ENCODE measurements at places on chromosomes 13 and 19.

GRCh38 chr13:37481885-37482227 is 116.7 kb downstream of the POSTN start:
- DNase-seq = no peak

DNA sequence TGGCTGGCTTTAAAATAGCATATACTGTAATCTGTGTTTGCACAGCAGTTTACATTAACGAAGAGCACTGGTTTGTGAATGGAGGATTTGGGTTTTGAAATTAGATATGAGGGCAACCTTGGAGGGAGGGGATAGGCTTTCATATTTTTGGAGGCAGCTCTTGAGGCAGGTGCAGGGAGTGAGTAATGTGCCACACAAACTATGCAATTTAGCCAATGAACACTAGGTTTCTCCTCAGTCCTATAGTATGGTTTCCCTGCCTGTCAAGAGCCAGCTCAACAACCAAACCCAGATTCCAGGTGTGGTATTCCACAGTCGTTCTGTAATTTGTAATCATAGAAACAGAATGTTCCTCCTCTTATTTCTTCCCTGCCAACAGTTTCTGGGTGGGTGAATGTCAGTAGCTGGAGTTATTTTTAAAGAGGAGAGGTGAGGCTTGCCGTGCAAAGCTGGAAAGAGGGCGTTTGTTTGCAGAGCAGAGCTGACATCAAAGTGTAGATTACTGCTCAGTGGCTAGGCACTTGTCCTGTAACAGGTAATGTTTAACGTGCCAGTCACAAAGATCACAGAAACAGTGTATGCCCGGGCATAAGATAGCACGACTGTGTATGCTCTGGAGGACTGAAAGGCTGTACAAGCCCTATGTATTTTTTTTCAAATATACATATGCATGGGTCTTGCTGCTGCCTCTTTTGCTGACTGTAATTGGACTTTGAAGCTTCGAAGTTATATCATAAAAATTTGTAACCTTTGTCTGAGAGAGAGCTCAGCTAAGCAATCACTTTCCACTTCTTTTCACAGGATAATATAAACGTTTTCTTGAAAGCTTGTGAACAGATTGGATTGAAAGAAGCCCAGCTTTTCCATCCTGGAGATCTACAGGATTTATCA is 124.2 kb downstream of the LMO7 start:
- peak; percentile 50 for DNase-seq

DNA sequence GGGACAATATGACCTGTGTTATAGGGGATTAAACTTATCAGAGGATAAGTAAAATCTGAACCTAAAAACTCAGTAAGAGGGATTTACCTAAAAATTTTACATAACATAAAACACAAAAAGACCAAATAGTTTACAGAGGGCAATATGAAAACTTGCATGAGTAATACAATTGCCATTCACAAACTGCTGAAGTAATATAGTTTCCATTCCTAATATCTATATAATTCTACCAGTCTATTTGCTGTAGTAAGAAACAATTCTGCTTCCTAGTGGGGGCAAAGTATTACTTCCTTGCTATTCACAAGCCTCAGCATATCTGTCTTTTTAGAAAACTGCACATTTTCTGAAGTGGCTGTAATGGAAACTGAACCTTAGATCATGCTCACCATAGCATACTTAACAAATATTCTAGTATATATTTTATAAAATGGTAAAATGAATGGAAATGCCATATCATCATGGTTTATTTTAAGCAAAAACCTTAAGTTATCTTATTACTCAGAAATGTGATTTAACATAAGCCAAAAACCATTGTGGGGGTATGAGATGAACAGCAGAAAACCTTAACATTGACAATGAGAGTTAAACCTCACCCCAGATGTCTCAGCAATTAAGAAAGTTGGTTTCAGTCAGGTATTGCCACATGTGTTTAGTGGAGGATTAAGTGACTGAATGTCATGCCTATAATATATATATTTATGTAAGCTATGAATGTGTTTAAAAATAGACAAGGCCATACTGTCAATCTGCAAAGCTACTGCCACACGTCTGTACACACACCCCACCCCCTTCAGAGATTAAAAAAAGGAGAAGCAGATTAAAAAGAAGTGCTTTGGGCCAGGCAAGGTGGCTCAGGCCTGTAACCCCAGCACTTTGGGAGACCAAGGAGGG is 136.8 kb downstream of the MIPEP start:
- no peak for DNase-seq

DNA sequence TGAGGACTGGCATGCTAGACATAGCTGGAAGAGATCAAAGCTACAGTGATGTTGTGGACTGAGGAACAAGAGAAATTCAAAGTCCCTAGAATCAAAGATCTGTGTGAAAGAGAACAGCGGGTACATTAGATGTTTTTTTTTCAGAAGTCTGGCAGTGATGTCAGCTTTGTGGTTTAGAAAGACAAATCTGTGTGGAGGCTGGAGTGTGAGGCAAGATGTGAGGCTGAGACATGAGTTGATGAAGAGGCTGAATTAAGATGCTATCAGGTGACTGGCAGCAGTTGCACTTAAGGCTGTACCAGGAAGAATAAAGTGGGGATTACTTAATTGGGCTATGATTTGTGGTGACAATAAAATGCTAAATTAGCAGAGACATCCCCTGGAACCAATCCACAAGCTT is 46.5 kb downstream of the DNAJC3 start:
- no peak for DNase-seq

DNA sequence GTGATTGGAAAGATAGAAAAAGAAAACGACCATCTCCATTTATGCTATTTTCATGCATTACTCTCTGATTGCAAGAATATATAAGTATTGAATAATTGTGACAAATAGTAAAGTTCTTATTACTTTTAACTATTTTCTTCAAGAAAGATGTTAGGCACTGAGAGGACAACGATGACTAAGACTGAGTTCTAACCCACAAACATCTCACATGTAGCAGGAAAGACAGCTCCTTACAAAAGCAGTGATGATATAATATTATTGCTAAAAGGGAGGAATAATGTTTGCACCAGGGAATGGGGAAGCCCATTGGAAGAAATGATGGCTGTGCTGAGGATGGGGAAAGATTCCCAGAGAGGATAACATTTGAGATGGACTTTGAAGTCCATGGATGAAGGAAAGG is 22.6 kb downstream of the RXFP2 start:
- no peak for DNase-seq

DNA sequence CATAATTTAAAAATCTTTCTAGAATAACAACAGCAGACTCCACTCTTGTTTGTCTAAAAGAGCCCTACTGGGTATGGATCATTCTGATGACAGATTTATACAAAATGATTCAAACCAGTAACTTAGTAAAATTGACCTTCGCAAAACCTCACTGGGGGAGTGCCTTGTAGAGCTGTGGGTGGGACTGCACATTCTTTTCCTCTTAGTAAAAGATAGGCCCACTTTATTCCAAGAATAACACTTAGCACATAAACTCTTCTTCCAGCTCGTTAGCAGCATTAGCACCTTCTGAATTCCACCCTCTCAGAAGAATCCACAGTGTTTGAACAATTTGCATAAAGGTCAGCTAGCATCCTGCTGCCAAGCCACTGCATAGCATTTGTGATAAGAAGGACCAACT is 106.8 kb downstream of the STOML3 start:
- DNase-seq = no peak

All from A549 (cell line).